ENCODE measurements at places on chromosomes 7 and 10. TPM values are rescaled to one million over a fixed set of nuclear protein-coding genes. Genes with fewer than 3 reads are reported as not detected.

- H3K4me3 ChIP-seq, result no peak overlapping the region
- H3K4me1 ChIP-seq, result no peaks in the 10 kb centered on the region
- no peaks in the 10 kb centered on the region for H3K27me3 ChIP-seq
- peaks cover 3% of the 10 kb centered on the region for H3K36me3 ChIP-seq
These were observed 21.9 kb downstream of the DNAJB6 start for GRCh38 chr7:157358753-157359096.

- H3K36me3 ChIP-seq, result no peaks in the 10 kb centered on the region
- H3K27ac ChIP-seq, result no peak overlapping the region
- H3K4me1 ChIP-seq, result no peaks in the 10 kb centered on the region
- no peak for DNase-seq
These were observed 321.3 kb upstream of the GALNT17 start for GRCh38 chr7:70810558-70811139.

DNA sequence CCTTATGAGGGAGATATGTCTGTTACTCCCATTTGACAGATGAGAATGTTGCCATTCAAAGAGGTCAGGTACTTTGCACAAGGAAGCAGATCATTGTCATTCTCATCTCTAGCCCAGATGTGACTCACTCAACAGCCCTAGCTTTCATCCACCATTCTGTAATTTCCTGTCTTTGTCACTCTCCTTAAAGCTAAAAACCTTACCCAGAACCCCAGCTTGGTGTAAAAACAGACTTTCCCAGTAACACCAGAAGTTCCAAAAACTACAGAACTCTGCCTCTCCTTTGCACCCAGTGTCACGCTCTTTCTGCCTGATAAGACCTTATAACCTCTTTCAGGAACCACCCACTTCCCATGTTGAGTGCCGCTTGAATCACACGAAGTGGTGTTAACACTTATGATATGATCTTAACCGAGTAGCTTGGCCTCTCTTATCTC is 89.1 kb upstream of the SP4 start:
- no peaks in the 10 kb centered on the region for H3K27me3 ChIP-seq
- no peaks in the 10 kb centered on the region for H3K36me3 ChIP-seq

DNA sequence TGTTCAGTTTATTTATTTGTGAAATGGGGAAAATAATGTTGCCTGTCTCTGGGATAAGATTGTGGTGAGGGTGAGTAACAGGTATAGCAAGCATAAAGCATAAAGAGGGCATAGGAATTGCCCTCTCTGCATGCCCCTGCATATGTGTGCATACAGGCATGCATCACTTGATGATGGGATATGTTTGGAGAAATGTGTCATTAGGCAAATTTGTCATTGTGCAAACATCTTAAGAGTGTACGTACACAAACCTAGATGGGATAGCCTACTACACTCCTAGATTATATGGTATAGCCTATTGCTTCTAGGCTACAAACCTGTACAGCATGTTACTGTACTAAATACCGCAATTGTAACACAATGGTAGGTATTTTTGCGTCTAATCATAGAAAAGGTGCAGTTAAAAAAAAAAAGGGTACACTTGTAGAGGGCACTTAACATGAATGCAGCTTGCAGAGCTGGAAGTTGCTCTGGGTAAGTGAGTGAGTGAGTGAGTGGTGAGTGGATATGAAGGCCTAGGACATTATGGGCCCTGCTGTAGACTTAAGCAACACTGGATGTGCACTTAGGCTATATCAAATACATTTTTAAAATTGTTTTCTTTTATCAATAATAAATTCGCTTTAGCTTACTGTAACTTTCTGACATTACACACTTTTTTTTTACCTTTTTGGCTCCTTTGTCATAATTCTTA is 386.5 kb upstream of the ANKRD30A start:
- no peak overlapping the region for H3K4me3 ChIP-seq
- H3K27me3 ChIP-seq, result no peaks in the 10 kb centered on the region
- no peak for DNase-seq
- no peaks in the 10 kb centered on the region for H3K36me3 ChIP-seq
- no peaks in the 10 kb centered on the region for H3K4me1 ChIP-seq
- no peak overlapping the region for H3K27ac ChIP-seq

Gene CNPY1
- not detected for total RNA-seq
